Stimulated activated naive CD4-positive, alpha-beta T cell treated with Interleukin-2 at 50 U/mL for 16 hours (primary cell): ENCODE measurements at places on chromosomes 2 and 18.
A peak's percentile ranks its signal among the peaks of the same experiment; 100 is the strongest.

GRCh38 chr2:137957033-137957432 lies 7.2 kb upstream of the HNMT start:
- DNase-seq = no peak

DNA sequence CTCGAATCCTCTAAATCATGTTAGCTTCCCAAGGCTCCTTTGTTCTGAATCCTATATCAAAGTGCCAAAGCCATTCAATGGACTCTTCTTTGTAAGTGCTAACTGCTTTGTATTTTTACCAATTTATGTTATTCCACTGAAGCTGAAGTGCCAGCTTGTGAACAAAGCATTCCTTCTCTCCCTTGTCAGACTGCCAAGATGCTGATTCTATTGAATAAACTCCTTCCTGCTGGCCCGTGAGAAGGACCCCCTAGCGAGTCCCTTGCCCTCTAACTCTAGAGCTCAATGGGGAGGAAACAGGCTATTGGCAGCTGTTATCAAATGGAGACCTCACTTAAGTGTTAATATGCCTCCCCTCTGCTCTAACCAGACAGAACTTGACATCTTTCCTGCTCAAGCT lies 1097.9 kb upstream of the CNTNAP5 start:
- no peak for DNase-seq

GRCh38 chr18:47254341-47254939 lies 3.0 kb upstream of the SKOR2 start:
- DNase-seq = no peak

- DNase-seq = no peak
Measured at GRCh38 chr18:74286106-74286855, 5.5 kb downstream of the CYB5A start.

- DNase-seq = no peak
Measured at GRCh38 chr18:58097121-58097906, 53.3 kb downstream of the NEDD4L start.

- peak; percentile 93 for DNase-seq
Measured at GRCh38 chr2:240565333-240566202, 2.7 kb upstream of the RNPEPL1 start.

DNA sequence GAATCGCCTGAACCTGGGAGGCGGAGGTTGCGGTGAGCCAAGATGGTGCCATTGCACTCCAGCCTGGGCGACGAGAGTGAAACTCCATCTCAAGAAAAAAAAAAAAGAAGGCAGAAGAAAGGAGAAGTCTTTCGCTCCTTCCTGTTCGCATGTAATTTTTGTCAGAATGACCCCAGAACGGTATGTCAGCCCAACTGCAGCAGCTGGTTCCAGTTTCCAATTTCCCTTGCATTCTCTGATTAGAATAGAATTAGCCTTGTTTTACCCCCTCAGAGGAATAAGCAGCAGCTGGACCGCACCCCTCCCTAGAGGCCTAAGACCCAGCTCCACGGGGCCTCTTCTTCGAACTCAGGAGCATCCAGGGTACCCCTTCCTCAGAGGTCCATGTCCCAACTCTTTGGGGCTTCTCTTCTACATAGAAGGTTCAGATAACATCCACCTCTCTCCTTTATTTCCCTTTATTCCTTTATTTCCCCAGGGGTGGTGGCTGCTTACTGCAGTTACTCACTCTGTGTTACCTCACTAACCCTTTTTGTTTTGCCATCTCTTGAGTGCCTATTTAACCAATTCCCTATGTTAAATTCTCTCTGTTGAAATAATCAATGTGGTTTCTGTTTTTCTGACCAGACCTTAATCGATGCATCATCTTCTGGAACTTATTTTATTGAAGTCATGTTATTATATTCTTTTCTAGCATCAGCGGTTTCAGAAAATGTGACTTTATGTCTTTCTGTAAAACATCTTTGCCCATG lies 7.2 kb upstream of the PUM2 start:
- DNase-seq = no peak

DNA sequence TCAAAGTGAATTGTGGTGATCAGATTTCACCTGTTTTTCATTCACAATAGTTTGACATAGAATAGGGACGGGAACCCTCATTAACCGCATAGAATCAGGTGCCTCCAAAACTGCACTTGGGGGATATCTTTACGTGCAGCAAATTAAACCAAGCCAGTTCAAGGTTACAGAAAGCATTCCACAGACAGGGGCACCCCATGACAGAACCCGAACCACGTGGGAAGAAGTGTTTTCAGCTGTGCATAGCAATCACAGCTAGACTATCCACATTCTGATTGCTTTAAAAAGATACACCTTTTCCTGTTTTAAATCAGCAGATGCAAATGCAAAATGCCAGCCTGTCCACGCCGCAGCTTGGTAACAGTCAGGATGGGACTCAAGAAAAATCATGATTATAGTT lies 205.8 kb downstream of the ANAPC1 start:
- DNase-seq = no peak

- DNase-seq = no peak
Measured at GRCh38 chr18:39199231-39199855, 1633.7 kb upstream of the CELF4 start.
